ENCODE measurements at places on chromosomes 1 and 21.

- DNase-seq: peak; percentile 23
Measured at GRCh38 chr1:192445839-192446489, 129.2 kb downstream of the RGS21 start.

DNA sequence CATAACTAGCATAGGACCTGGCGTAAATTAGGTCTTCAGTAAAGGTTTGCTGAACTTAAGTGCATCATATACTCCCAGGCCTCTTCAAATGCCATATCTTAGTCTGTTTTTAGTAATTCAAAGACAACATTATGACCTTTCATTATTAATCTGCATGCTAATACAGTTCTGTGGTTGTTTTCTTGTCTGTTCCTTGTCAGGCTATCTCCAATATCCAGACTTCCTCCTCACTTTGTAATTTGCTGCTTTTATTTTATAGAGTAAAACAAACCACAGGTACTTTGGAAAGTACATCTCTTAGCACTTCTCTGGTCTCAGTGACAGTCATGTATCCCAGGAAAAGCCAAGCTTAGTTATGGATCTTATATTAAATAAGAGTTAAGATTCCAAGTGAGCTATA is 65.1 kb upstream of the BMP8A start:
- DNase-seq: no peak

- no peak for DNase-seq
Measured at GRCh38 chr1:246569248-246570238, 3.3 kb downstream of the CNST start.

GRCh38 chr1:111976842-111977241 is 12.6 kb downstream of the KCND3 start:
- no peak for DNase-seq

- no peak for DNase-seq
Measured at GRCh38 chr1:42779725-42780124, 5.1 kb upstream of the TMEM269 start.

DNA sequence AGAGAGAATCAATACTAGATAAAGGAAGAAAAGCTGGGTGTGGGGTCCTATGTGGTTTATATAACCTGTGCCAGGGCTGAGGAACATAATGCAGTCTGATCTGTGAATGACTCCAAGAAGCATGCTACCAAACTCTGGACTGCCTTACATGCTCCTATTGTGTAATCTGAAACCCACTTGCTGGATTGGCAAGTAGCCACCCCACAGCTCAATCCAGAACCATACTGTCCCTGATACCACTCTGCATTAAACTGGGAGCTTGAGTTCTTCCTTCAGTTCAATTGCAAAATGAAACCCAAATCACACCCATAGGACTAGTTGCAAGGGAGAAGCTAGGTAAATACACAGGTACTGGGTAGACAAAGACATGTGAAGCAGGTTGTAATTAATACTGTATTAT is 115.4 kb upstream of the NEGR1 start:
- DNase-seq: peak; percentile 42

GRCh38 chr1:200771625-200772555 is 33.2 kb downstream of the CAMSAP2 start:
- no peak for DNase-seq

GRCh38 chr21:44303490-44303981 is 3.7 kb downstream of the PFKL start:
- no peak for DNase-seq

DNA sequence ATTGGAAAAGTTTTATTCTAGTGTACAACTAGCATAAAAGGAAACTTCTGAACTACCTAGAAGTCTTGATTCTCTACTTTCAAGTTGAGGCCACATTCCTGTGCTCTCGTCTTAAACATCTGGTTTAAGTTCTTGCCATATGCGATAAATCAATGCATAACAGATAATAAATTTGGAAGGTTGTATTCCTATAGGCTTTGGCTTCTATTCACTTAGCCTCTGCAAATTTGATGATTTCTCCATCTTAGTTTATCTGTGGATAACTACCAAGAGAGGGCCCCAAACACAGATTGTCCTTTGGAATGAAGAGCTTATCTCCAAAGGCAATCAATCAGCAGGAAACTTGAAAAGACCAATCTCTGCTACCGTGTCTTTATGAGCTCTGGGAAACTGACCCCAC is 11.7 kb upstream of the RNF2 start:
- DNase-seq: no peak

GRCh38 chr1:244006961-244007360 is 44.1 kb upstream of the ZBTB18 start:
- DNase-seq: no peak

DNA sequence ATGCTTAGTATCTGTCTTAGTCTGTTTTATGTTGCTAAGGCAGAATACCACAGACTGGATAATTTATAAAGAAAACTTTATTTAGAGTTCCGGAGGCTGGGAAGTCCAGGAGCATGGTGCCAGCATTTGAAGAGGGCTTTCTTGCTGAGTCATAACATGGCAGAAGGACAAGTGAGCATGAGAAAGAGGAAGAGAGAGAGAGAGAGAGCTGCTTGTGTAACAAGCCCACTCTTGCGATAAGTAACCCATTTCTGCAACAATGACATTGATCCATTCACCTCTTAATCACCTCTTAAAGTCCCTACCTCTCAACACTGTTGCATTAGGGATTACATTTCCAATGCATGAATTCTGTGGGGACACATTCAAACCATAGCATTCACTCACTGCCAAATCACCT is 11.7 kb upstream of the MYOCOS start:
- peak; percentile 36 for DNase-seq

- no peak for DNase-seq
Measured at GRCh38 chr1:66943361-66943969, 18.7 kb downstream of the MIER1 start.

- DNase-seq: no peak
Measured at GRCh38 chr1:59318271-59318860, 21.5 kb downstream of the FGGY start.

DNA sequence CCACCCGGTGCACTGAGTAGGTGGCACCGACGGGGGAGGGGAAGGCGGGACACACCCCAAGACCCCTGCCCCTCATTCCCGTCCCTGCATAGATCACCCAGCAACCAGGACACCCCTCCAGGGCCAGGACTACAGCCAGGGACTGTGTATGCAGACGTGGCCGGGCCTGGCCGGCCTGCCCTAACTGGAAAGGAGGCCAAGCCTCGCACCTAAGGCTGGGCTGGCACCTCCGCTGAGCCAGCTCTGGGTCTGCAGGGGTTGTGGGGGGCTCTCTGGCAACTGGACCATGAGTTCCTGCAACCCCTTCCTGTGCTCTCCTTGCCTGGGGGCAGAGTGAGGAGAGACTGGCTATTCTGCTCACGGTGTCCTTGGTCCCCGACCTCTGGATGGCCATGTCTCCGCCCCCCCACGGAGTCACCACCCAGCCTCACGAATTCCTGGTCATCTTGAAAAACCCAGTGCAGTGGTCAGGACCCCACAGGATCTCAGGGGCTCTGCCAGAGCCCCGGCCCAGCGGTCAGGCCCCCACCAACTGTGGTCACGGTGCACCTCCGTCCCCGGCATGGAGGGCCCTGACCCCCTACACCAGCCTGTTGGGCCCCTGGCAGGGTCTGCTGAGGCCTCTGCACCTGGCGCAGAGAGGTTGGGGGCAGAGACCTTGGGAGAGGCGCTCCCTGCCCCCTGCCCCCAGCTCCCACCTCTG is 1.1 kb upstream of the FNDC10 start:
- DNase-seq: no peak

DNA sequence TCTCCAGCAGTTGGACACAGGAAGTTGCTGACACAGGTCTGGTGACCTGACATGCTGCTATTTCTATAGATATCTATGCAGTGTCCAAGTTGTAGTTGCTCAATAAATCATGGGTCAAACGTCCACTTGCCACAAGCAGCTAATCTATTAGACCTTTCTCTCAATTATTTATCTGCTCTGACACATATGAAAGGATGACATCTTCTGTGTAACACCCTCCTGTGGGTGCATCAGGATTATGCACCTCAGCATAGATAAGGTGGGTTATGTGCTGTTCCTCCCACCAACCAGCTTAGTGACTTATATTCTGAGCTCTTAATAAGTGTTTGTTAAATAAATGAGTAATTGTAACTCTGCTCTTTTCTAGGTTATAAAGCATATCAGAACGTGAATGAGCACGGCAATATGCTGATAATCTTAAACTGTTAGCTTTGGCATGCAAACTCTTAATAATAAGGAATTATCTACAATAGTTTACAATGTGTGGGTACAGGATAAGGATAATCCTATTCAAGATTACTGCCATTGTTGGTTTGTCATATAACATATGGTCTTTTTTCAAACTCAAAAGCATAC is 90.7 kb upstream of the GCLM start:
- DNase-seq: no peak

GRCh38 chr1:235060607-235061470 is 67.8 kb downstream of the TOMM20 start:
- no peak for DNase-seq

DNA sequence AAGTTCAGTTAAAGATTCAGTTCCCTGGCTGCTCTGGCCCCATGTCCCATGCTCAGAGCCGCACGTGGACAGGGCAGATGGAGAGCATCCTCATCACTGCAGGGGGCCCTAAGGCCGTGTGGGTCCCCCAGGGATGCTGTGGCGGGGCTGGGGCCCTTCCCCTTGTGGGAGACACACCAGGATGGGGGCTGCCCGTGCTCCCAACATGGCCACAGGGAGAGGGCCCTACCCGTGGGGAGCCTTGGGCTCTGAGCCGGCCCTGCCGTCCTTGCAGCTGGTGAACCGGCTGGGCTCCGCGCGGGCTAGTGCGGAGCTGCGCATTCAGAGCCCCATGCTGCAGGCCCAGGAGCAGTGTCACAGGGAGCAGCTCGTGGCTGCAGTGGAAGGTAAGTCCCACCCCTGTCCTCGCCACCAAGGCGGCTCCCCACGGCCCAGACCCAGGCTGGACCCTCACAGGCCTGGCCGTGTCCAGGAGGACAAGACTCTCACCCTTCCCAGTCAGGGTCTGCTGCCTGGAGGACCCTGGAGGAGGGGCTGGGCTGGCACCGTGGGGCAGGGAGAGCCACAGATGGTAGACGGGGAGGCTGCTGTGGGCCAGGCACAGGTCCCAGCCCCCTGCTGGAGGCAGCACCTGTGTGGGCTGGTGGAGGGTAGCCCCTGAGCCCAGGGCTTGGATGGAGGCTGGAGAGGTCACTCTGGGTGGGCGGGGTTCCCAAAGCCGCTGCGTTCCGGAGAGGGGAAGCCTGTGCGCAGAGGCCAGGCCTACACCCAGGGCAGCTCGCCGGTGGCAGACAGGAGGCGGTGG is 53.8 kb downstream of the TRIM11 start:
- DNase-seq: no peak

DNA sequence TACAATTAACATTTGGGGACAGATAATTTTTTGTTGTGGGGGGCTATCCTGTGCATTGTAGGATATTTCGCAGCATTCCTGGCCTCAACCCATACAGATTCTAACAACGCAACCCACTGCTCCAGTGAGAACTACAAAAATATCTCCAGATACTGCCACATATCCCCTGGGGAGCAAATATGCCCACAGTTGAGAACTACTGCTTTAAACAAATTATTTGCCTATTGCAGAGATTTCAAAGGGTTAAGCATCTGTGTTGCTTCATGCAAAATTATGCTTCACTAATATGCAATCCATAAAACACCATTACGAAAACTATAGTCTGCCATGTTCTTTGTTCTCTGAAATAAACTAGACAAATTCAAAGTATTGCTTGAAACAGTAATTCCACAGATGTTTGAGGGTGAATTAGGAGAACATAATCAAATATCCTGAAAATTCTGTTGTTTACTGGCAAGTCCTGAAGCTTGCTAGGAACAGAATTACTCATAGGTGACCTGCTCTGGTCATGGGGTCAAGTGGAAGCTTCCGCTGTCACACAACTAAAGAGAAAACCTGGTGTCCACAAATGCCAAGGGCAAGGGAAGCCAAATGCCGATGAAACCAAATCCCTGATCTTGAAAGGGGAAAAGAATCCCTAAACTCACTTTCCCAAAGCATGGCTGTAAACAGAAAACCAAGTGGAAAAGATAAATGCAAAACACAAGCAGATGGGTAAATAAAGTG is 149.4 kb downstream of the RERE start:
- DNase-seq: no peak

DNA sequence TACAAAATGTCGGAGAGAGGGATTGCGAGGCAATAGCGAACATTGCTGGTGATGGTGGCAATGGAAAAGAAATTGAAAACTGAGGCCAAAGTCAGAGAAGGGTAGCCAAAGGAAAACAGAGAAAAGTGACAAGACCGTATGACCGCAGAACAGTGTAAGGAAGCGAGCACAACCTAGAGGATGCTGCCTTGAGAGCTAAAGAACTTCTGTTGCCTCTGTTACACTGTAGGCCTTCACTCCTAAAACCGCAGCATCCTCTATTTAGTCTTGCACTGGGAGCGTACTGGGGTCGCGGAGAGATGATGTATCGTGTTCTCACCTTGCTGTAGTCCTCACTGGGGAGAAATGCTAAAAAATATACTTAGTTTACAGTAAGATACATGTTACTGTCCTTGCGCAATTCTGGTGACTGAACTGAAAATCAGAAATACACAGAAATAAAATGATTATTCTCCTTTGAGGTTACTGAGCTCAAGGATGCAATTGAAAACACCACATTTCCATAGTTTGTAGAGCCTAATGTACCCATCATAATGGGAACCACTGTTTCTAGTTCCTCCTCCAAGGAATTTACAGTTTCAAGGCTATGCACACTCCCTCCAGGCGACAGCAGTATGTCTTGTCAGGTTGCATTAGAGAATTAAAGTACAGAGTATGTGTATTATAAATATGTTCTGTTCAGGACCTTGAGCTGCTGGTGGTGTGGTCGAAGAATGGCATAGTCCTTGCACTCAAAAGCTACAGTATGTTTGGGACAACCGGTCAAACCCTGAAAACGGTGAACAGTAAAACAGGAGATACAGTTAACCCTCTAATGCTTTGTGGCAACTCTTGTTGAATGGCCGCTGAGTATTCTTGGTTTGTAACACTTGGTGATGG is 1.3 kb downstream of the NEK7 start:
- DNase-seq: no peak

- peak; percentile 93 for DNase-seq
Measured at GRCh38 chr1:240312872-240313271, 221.2 kb downstream of the FMN2 start.

DNA sequence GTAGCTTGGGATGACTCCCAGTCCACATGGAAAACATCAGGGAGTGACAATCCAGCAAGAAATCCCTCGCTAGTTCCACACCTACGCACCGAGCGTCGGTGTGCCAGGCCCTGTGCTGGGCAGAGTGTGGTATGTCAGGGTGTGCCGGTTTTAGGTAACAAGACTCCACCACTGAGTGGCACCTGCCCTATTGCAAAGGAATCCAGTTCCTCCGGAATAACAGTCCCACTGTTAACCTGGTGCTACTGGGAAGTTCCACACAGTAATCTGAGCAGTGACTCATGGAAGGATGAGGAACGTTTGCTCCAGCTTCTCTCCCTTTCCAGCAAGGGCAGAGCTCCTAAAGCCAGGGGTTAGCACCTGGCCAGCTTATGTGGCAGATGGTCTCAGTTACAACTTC is 14.3 kb downstream of the RNF207 start:
- DNase-seq: no peak

DNA sequence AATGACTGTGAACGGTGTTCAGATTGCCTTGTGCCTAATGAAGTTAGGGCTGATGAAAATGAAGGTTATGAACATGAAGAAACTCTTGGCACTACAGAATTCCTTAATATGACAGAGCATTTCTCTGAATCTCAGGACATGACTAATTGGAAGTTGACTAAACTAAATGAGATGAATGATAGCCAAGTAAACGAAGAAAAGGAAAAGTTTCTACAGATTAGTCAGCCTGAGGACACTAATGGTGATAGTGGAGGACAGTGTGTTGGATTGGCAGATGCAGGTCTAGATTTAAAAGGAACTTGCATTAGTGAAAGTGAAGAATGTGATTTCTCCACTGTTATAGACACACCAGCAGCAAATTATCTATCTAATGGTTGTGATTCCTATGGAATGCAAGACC is 96.6 kb downstream of the ZFYVE9 start:
- peak; percentile 28 for DNase-seq

GRCh38 chr1:113949007-113949406 is 19.9 kb downstream of the HIPK1 start:
- no peak for DNase-seq
